Activated CD8-positive, alpha-beta T cell treated with anti-CD3 and anti-CD28 coated beads, Interleukin-2, amount 10 ng/mL, durations not matched to agents 7 days and 5 days (primary cell): ENCODE measurements at places on chromosomes 6 and 20. TPM values are rescaled to one million over a fixed set of nuclear protein-coding genes. Genes with fewer than 3 reads are reported as not detected.

TMEM74B gene
- 0.39 TPM for total RNA-seq

CALHM4 gene
- total RNA-seq: not detected

GFRA4 gene
- total RNA-seq: not detected

GLP1R gene
- total RNA-seq: not detected

RAMACL gene
- 0.29 TPM for total RNA-seq

ADTRP gene
- total RNA-seq: 0.63 TPM

COQ3 gene
- total RNA-seq: 13.3 TPM
